Activated T-helper 17 cell treated with anti-CD3 and anti-CD28 coated beads, Interleukin-2, amount 50 U/mL, for 72 hours (primary cell): ENCODE measurements at places on chromosomes 13 and 19. TPM values are rescaled to one million over a fixed set of nuclear protein-coding genes. Genes with fewer than 3 reads are reported as not detected.

The KCTD12 gene
- 6.7 TPM for total RNA-seq

DNA sequence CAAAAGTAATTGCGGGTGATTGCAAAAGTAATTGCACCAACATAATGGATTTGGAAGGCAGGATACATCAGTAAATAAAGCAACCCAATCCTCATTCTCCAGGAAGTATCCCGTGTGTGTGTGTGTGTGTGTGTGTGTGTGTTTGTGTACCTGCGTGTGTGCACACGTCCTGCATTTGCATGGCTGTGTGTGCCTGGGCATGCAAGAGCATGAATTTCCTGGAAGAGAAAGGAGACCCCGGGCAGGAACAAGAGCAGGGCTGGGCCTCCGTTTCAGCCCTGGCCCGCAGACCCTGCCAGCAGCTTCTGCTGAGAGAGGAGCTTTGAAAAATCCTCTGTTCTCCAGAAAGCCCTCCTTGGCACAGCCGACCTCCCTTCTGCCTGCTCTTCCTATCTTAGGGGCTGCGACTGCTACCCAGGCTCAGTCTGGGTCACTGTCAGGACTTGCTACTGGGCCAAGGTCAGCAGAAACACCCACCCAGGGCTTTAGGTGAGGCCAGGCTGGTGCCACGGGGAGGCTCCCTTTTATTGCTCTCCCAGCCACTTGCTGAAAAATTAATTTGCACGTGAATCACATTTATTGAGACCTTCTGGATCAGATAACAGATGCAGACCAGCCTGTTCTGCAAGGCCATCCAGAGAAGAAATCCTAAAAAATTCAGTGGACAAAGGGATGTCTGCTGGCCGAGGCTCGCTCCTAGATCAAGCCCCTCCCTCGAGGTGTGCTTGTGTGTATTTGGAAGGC lies 258.3 kb downstream of the ZNF536 start:
- no peak for ATAC-seq

- ATAC-seq: peak; percentile 18
These were observed 214.7 kb downstream of the VWA8 start for GRCh38 chr13:41746259-41746658.

DNA sequence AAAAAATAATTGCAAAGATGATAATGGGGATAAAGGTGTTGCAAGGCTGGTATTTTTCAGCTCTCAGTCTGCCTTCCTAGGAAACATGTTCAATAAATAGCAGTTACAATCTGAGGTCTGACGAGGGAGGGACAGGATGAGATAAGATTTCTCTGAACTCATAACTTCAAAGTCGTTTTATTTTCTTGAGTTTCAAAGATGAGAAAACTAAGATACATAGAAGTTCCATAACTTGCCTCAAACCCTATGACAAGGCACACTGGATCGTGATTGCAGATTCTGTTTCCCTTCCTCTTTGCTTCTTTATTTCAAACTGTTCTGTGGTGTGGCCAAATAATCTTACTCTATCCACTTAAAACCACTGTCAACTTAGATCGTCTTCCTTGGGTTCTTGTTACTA lies 327.2 kb downstream of the GPC5 start:
- ATAC-seq: no peak

DNA sequence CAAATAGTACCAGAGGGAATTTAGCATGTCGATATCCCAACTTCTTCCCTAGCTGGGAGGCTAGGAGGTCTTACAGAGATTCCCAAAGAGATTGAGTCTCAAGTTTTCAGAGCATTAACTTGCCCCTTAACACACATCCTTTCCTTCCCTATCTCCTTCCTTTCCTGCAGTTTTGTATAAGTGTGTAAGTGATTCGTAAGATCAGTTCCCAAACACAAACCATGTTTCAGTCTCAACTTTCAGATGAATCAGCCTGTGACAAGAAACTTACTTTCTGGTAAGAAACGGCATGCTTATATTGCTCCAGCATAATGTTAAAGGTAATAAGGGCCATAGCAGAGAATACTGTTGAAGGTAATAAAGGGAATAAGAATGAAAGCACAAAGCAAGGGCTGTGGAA lies 472.2 kb downstream of the LIG4 start:
- ATAC-seq: no peak

GRCh38 chr13:78046331-78046730 lies 127.7 kb upstream of the EDNRB start:
- no peak for ATAC-seq

- ATAC-seq: no peak
These were observed 18.3 kb downstream of the NMRK2 start for GRCh38 chr19:3950871-3951861.
